Osteoblast (primary cell): ENCODE measurements at places on chromosomes 11 and 22. TPM values are rescaled to one million over a fixed set of nuclear protein-coding genes. Genes with fewer than 3 reads are reported as not detected.

The MAP6 gene
- total RNA-seq: 0.72 and 1.5 TPM in 2 replicates

The SCUBE1 gene
- total RNA-seq: 2.1 and 2.2 TPM in 2 replicates

The LRRC32 gene
- total RNA-seq: 37.6 and 41.3 TPM in 2 replicates

The P4HA3 gene
- 8.7 and 19.2 TPM in 2 replicates for total RNA-seq

The CARNS1 gene
- under 0.01 TPM in 2 replicates for total RNA-seq

The ARHGAP20 gene
- total RNA-seq: 2.2 and 3.5 TPM in 2 replicates

The GTSE1 gene
- 1.8 and 2.1 TPM in 2 replicates for total RNA-seq

The SHANK3 gene
- 0.36 and 0.59 TPM in 2 replicates for total RNA-seq
